ENCODE measurements at places on chromosomes 13 and 19.

DNA sequence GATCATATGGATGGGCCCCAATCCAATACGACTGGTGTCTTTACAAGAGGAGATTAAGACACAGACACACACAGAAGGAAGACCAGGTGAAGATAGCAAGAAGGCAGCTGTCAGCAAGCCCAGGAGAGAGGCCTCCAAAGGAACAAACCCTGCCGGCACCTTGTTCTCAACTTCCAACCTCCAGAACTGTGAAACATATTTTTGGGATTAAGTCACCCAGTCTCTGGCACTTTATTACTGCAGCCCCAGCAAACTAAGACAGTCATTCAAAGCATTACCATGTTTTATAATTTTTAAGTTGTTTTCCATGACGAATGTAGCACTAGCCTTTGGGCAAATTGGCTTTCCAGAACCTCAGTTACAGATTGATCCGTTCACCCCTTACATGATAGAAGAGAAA, 11.3 kb downstream of the STARD13 start:
- H3K36me3 ChIP-seq: no peaks in the 10 kb centered on the region
- no peak for DNase-seq
- no peak overlapping the region for H3K4me3 ChIP-seq

DNA sequence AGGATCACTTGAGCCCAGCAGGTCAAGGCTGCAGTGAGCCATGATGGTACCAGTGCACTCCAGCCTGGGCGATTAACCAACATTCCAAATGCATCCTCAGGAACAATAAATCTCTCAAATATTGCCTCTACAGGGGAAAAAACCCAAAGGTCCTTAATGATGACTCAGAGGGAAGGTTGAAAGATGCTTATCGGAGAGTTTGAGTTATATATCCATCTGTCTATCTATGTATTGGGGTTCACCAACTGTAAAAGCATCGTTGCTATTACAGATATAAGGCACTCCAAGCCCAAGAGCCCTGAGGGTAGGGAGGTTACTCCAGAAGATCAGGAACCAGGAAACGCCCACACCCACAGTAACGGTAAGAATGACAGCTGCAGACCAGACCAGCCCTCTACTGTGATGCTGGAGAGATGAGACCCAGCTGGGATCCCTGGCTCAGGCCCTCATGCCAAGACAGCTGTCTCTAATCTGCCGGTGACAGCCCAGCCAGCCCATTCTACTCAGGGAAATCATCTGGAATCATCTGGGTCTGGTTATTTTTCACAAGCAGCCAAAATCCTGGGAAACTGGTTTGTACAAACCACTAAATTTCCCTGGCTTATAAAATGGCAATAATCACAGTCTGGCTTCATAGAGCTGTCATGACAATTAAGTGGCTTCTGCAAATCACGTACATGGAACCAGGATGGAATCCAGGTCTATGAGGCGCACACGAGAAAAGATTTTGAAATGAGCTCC, 23.8 kb downstream of the TEX101 start:
- no peaks in the 10 kb centered on the region for H3K27me3 ChIP-seq
- no peak overlapping the region for H3K27ac ChIP-seq
- no peaks in the 10 kb centered on the region for H3K36me3 ChIP-seq
- DNase-seq: no peak
- no peaks in the 10 kb centered on the region for H3K4me1 ChIP-seq

GRCh38 chr13:33636955-33637670, 180.8 kb upstream of the RFC3 start:
- H3K27ac ChIP-seq: no peak overlapping the region
- H3K36me3 ChIP-seq: no peaks in the 10 kb centered on the region
- no peak for DNase-seq
- H3K27me3 ChIP-seq: no peaks in the 10 kb centered on the region
- no peaks in the 10 kb centered on the region for H3K4me1 ChIP-seq

- H3K27ac ChIP-seq: no peak overlapping the region
- no peak for DNase-seq
- no peaks in the 10 kb centered on the region for H3K4me1 ChIP-seq
Observed at GRCh38 chr19:2215281-2215751, 20.8 kb downstream of the PLEKHJ1 start.

GRCh38 chr13:35987572-35988513, 143.3 kb downstream of the DCLK1 start:
- H3K27ac ChIP-seq: no peak overlapping the region
- no peaks in the 10 kb centered on the region for H3K4me1 ChIP-seq
- H3K36me3 ChIP-seq: no peaks in the 10 kb centered on the region
- H3K4me3 ChIP-seq: no peak overlapping the region
- H3K27me3 ChIP-seq: no peaks in the 10 kb centered on the region

- no peak overlapping the region for H3K4me3 ChIP-seq
- H3K27ac ChIP-seq: no peak overlapping the region
- no peak for DNase-seq
- no peaks in the 10 kb centered on the region for H3K36me3 ChIP-seq
- no peaks in the 10 kb centered on the region for H3K27me3 ChIP-seq
Observed at GRCh38 chr13:113617961-113618360, 33.4 kb downstream of the TFDP1 start.

DNA sequence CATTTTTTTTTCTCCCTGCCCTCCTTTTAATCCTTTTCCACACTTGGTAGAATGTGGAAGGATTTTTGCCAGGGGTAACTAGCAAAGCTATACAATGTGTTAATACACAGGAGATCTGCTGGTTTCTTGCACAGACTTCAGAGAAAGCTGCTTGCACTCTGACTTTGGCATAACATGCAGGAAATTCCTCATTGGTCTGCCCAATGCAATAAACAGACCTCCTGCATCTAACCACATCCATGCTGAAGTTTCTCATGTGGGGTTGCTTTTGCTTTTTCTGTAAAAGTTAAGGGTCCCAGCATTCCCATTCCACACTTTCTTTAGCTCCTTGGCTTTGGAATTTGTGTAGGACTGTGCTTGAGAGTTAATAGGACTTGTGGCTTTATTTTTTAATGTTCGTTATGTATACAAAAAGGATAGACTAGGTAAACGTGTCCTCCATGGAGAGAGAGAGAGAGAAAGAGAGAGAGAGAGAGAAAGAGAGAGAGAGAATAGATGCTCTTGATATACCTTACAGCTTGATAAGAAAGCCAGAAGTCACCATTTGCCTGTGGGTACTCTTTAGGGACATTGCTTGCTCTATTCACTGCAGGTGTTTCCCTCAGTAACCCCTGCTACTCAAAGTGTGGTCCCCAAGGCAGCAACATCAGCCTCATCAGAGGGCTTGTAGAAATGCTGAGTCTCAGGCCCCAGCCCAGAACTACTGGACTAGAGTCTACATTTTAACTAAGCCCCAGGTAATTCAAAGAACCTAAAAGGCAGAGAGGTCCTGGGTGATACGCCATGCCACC, 170.5 kb downstream of the SHISA2 start:
- H3K4me1 ChIP-seq: peaks cover 7% of the 10 kb centered on the region
- H3K27me3 ChIP-seq: no peaks in the 10 kb centered on the region
- DNase-seq: no peak
- H3K36me3 ChIP-seq: no peaks in the 10 kb centered on the region

DNA sequence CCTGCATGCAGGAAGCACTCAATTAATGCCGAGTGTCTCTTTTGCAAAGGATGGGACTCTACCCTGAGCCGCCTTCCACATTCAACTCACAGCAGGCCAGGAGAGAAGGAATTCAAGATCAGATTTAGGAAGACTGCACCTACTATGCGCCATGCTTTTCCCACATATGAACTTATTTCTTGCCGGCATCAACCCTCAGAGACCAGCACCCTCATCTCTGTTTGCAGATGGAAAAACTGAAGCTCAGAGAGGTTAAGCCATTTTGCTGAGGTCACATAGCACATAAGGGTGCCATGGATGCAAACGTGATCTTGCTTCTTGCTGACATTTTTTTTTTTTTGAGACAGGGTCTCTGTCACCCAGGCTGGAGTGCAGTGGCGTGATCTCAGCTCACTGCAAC, 14.2 kb upstream of the SEMA6B start:
- H3K36me3 ChIP-seq: no peaks in the 10 kb centered on the region
- H3K4me1 ChIP-seq: no peaks in the 10 kb centered on the region
- H3K4me3 ChIP-seq: no peak overlapping the region
- H3K27ac ChIP-seq: no peak overlapping the region
- H3K27me3 ChIP-seq: no peaks in the 10 kb centered on the region

DNA sequence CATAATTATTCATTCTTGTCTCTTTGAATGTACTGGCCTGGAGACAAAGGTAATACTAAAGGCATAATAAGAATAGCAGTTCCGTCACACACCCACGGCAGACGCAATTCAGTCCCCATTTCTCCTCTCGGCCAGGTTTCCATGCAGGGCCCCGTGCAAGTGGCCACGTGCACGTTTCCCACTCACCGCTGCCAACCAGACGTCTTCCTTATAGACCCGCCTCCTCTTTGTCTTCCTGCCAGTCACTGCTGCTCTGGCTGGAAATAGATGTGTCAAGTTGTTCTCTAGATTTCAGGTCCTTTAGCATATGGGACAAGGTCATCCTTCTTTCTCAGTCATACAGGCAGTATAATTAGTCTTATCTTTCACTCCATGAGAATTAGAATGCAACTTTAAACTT, 204.3 kb downstream of the SUCLA2 start:
- no peak overlapping the region for H3K27ac ChIP-seq
- H3K4me3 ChIP-seq: no peak overlapping the region
- no peaks in the 10 kb centered on the region for H3K36me3 ChIP-seq
- no peak for DNase-seq
- no peaks in the 10 kb centered on the region for H3K27me3 ChIP-seq
- H3K4me1 ChIP-seq: no peaks in the 10 kb centered on the region

DNA sequence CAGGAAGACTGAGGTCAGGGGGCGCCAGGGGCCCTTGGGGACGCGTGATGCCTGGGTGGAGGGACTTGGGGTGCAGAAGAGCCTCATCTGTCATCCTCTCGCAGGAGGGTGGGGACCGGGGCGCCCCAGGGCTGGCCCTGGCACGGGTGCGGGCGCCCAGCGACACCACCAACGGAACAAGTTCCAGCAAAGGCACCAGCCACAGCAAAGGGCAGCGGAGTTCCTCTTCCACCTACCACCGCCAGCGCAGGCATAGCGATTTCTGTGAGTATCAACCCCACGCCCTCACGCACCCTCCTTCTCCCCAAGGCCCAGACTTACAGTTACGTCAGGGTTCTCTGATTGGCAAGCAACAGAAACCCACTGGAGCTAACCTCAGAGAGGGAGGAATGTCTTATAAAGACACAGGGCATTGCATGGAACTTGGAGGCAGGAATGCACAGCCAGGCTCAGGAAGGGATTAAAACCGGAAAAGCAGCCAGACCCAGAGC, 29.4 kb downstream of the MARK4 start:
- H3K27me3 ChIP-seq: no peaks in the 10 kb centered on the region
- H3K4me3 ChIP-seq: no peak overlapping the region
- H3K4me1 ChIP-seq: no peaks in the 10 kb centered on the region
- no peak overlapping the region for H3K27ac ChIP-seq

DNA sequence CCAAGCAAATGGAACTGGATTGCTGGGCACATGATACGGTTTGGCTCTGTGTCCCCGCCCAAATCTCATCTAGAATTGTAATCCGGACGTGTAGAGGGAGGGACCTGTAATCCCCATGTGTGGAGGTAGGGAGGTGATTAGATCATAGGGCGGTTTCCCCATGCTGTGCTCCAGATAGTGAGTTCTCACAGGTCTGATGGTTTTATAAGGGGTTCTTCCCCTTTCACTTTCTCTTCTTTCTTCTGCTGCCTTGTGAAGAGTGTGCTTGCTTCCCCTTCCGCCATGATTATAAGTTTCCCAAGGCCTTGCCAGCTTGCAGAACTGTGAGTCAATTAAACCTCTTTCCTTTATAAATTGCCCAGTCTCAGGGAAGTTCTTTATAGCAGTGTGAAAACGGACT, 32.6 kb upstream of the MTIF3 start:
- H3K27ac ChIP-seq: no peak overlapping the region
- no peaks in the 10 kb centered on the region for H3K27me3 ChIP-seq
- DNase-seq: no peak

GRCh38 chr19:16328824-16329482, 4.3 kb downstream of the KLF2 start:
- H3K27me3 ChIP-seq: no peaks in the 10 kb centered on the region
- H3K4me3 ChIP-seq: no peak overlapping the region
- H3K36me3 ChIP-seq: peaks cover 19% of the 10 kb centered on the region
- H3K4me1 ChIP-seq: no peaks in the 10 kb centered on the region
- peak overlapping the region; percentile 80 for H3K27ac ChIP-seq

DNA sequence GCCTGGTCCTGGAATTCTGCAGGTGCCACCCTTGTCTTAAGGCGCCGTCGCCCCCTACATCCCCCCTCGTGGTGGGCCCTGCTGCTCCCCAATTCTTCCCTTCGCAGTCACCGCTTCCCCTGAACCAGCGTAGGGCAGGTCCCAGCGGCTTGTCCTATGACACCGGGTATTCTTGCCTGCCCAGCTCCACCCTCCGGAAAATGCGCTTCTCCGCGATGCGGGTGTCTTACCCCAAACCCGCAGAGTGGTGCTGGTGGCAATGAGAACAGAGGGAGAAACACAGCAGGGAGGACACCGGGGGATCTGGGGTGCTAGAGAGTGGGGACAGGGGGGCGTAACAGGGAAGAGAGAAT, 9.0 kb downstream of the ZNF808 start:
- no peaks in the 10 kb centered on the region for H3K27me3 ChIP-seq
- DNase-seq: no peak
- peaks cover 16% of the 10 kb centered on the region for H3K4me1 ChIP-seq
- H3K36me3 ChIP-seq: no peaks in the 10 kb centered on the region
- peak overlapping the region; percentile 40 for H3K27ac ChIP-seq

DNA sequence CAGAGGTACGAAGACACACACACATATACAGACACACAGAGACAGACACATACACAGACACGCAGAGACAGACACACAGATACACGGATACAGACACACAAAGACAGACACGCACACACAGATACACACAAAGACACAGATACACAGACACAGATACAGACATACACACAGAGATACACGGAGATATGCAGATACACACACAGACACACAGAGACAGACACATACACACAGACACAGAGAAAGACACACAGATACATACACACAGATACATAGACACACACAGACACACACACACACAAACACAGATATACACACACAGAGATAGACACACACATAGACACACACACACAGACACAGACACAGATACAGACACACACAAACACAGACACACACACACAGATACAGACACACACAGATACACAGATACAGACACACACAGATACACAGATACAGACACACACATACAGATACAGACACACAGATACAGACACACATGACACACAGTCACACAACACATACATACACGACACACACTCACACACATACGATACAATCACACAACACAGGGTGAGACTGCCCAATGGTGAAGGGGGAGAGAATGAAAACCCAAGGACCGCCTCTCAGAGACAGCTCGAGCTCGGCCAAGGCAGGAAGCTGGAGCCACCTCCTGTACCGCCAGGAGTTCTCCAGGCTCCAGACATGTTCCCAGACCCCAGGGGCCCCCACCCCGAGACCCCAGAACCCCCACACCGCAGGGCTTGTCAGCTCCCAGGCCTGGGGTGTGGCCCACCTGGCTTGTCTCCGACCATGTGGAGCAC, 8.8 kb upstream of the CCER2 start:
- no peak overlapping the region for H3K27ac ChIP-seq
- no peaks in the 10 kb centered on the region for H3K4me1 ChIP-seq
- peaks cover 6% of the 10 kb centered on the region for H3K36me3 ChIP-seq
- H3K27me3 ChIP-seq: no peaks in the 10 kb centered on the region
- DNase-seq: no peak
